Astrocyte (in vitro differentiated cells and primary cell): ENCODE measurements at places on chromosomes 2 and 18. TPM values are rescaled to one million over a fixed set of nuclear protein-coding genes. Genes with fewer than 3 reads are reported as not detected.

The SPATA3 gene
- not detected in 2 replicates for total RNA-seq

The KIF5C gene
- total RNA-seq: 21.0 and 24.3 TPM in 2 replicates

The DPP4 gene
- 5.3 and 6.7 TPM in 2 replicates for total RNA-seq

The KLF7 gene
- 76.5 and 81.2 TPM in 2 replicates for total RNA-seq

The DSG4 gene
- not detected in 2 replicates for total RNA-seq

The UGT1A4 gene
- total RNA-seq: not detected in 2 replicates

The PTPRN gene
- 76.6 and 88.2 TPM in 2 replicates for total RNA-seq

The ASB18 gene
- not detected in 2 replicates for total RNA-seq

The DNAH6 gene
- total RNA-seq: 0.20 and 0.24 TPM in 2 replicates

The ADD2 gene
- 4.8 TPM in 2 replicates for total RNA-seq

The SLC9A4 gene
- total RNA-seq: 0.07 and 0.09 TPM in 2 replicates

The MEP1B gene
- not detected in 2 replicates for total RNA-seq

The ACADL gene
- total RNA-seq: 1.9 and 2.3 TPM in 2 replicates

The MDH1B gene
- total RNA-seq: 1.8 and 1.9 TPM in 2 replicates

The KCNS3 gene
- 0.84 and 1.7 TPM in 2 replicates for total RNA-seq

The MTLN gene
- 20.3 and 22.2 TPM in 2 replicates for total RNA-seq

The USP40 gene
- 23.6 and 25.4 TPM in 2 replicates for total RNA-seq

The UGT1A3 gene
- not detected in 2 replicates for total RNA-seq

The IL37 gene
- total RNA-seq: not detected in 2 replicates

The CDK5R2 gene
- total RNA-seq: 0.75 and 1.1 TPM in 2 replicates

The PDCD1 gene
- total RNA-seq: not detected in 2 replicates

The CNGA3 gene
- total RNA-seq: not detected in 2 replicates

The ALS2 gene
- 48.9 and 54.0 TPM in 2 replicates for total RNA-seq

The SNTG2 gene
- total RNA-seq: 1.9 TPM in 2 replicates

The ELOA2 gene
- not detected in 2 replicates for total RNA-seq

The LYPD6 gene
- total RNA-seq: 1.1 and 1.4 TPM in 2 replicates

The OBSL1 gene
- 77.5 and 88.1 TPM in 2 replicates for total RNA-seq

The SLC8A1 gene
- total RNA-seq: 33.5 and 34.8 TPM in 2 replicates

The KATNAL2 gene
- 3.0 and 3.8 TPM in 2 replicates for total RNA-seq

The DNER gene
- total RNA-seq: 0.82 and 1.0 TPM in 2 replicates

The PKDCC gene
- 6.9 and 9.7 TPM in 2 replicates for total RNA-seq

The NAGK gene
- 133 and 135 TPM in 2 replicates for total RNA-seq

The PROKR1 gene
- 0.05 TPM in 1 of 2 replicates, not detected in the other for total RNA-seq

The HOXD13 gene
- total RNA-seq: not detected in 2 replicates

The CHN1 gene
- total RNA-seq: 23.9 and 28.8 TPM in 2 replicates

The PDE11A gene
- 0.45 and 0.89 TPM in 2 replicates for total RNA-seq

The TOGARAM2 gene
- 0.38 and 0.73 TPM in 2 replicates for total RNA-seq

The GPD2 gene
- 27.5 and 29.0 TPM in 2 replicates for total RNA-seq

The TEKT4 gene
- total RNA-seq: not detected in 2 replicates

The CHRNG gene
- total RNA-seq: not detected in 2 replicates

The CD207 gene
- total RNA-seq: not detected in 2 replicates

The RNPEPL1 gene
- total RNA-seq: 22.7 and 25.2 TPM in 2 replicates

The ABCG8 gene
- not detected in 2 replicates for total RNA-seq

The ANKRD39 gene
- 11.9 and 13.7 TPM in 2 replicates for total RNA-seq

The CLEC4F gene
- total RNA-seq: not detected in 2 replicates

The ABCG5 gene
- not detected in 2 replicates for total RNA-seq

The CCDC68 gene
- 2.2 and 2.4 TPM in 2 replicates for total RNA-seq

The IL18R1 gene
- 2.4 and 4.4 TPM in 2 replicates for total RNA-seq
